ENCODE measurements at places on chromosomes 4 and X.
A peak's percentile ranks its signal among the peaks of the same experiment; 100 is the strongest.

GRCh38 chrX:5458300-5458842 lies 770.3 kb downstream of the NLGN4X start:
- peak; percentile 35 for DNase-seq

DNA sequence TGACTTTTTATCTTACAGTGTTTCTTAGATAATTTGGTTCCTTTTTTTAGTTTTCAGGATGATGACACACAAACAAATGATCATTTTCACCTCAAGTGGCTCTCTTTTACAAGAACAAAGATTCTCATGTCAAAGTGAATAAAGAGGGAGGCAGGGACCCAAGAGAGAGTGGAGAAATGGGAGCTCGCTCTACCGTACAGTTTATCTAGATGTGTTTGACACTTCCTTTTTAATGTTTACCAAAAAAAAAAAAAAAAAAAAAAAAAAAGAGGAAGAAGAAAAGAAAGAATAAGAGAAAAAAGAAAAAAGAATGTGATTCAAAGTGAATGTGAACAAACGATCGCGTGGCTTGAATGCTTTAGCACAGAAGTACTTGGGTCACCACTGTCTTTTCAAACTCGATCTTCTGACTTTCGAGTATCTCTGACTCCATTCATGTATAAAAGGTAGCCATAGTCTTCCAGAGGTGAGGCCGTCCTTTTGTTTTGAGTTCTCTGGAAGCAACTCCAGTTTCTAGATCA lies 75.6 kb upstream of the GRXCR1 start:
- DNase-seq = no peak

DNA sequence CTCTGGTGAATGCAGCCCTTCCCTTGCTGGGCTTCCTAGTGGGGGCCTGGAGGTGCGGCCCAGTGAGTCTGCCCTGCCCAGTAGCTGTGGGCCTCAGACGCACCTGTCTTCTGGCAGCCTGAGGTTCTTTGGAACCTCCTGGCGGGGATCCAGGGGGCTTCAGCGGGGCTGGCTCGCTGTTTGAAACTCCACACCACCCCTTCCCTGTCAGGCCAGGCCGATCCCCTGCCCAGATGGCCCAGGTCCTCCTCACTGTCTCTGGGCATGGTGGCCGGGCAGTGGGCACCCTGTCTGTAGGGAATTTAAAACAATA lies 10.7 kb upstream of the NKX1-1 start:
- no peak for DNase-seq

DNA sequence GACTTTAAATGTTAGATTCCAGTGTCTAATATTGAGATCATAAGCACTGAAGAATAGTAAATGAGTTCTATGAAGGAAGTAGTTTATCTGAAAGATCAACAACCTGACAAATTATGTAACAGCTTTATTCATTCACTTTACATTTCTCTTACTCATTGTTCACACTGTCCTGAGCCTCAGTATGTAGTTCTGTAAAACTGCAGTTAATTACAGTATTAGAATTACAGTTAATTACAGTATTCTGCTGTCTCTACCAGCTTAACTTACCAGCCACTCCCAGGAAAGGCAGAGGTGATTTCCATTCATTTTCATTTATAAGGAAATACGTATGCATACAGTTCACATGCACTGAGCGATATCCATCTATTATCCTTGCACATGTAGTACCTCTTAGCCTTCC lies 32.7 kb downstream of the NFKB1 start:
- peak; percentile 29 for DNase-seq

DNA sequence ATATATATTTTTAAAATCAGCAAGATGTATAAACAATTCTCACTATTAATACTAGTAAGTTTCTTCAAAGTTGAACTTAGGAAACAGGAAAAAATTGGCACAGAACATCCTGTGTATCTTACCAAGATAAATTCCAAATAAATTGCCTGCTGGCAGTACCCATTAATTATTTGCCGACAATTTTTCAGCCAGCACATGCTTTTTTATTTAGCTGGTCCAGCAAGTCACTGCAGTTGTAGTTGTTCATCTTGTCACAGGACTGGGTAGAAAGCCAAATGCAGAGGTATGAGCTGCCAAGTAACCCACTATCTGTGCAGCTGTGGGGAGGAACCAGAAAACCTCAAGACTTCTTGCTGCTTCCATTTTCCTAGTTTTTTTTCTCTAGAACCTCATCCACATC lies 113.4 kb downstream of the PACRGL start:
- no peak for DNase-seq

All from HT-29 (cell line).